HT-29 (cell line): ENCODE measurements at places on chromosomes 3 and 15.

DNA sequence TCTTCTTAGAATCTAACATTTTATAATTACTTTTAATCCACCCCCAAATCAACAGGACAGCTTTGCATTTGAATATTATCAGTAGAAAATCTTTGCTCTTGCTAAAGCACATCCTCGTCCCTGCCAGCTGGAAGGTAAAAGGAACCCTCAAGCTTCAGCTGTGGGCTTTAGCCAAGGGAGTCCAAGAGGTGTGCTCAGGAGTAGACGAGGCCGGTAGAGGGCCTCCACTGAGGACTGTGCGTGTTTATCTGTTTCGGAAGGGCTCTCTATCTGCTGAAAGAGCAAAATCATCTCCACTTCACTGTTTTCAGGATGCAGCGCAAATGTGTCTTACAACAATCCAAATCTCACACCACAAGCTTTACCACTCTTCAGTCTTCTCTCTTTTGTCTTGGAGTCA is 257.4 kb upstream of the IL12A start:
- DNase-seq, result no peak

DNA sequence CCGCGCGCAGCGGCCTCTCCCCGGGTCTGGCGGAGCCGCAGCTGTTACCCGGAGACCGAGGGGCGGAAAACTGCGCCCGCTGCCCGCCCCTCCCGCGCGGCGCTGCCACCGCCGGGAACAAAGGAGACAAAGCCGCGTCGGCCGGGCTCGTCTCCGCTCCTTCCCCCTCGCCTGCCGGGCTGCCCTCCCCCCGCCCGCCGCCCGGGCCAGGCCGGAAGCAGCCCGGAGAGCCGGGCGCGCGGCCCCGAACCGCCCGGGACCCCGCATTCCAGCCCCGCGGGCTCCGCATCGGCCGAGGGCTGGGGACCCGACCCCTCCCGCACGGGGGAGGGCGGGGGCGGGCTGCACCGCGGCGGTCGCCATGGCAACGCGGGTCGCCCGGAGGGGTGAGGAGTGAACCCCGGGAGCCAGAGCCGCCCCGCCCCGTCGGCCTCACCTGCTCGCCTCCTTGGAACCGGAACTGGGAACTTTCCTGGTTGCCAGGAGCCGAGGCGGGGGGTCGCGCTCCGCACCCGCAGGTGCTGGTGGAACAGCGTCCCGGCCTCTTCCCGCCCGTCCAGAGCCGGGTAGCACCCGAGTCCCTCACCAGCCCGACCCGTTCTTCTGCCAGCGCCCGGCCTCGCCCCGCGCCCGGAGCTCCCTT is 448 bp downstream of the PLXNB1 start:
- peak; percentile 77 for DNase-seq

GRCh38 chr3:101998256-101998926 is 149.1 kb downstream of the NFKBIZ start:
- DNase-seq, result no peak

DNA sequence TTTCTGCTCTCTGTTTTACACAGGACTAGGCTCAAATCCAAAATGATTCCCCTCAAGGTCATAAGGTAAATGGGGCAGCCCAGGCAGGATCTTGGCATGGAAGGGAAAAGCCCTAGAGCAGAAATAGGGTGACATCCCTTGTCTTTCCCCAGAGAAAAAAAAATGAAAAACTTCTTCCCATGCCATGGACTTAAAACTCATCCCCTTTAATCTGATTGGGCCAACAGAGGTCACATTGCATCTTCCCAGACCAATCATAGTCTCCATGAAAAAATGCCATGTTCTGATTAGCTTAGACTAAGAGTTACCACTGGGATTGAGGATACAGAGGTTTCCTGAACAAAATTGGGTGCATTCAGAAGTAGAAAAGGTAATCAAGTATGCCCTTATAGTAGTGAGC is 241.3 kb upstream of the LRTM1 start:
- DNase-seq, result no peak

DNA sequence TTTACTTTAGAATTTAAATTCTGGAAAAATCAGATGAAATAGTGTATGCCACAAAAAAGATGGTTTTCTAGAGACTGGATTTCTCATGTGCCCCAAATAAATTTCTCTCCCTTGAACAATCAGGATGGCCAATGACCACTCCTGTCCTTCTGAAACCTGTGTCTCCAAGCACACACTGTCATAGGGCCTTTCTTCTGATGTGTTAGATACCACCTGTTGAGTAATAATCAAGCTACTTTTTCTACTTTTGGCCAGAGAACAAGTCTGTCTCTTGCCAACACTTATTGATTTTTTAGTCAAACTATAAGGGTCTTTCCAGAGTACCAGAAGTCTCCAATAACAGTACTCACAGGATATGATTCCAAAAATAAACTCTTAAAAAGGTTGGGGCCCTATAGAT is 16.1 kb upstream of the TFG start:
- DNase-seq, result no peak

- no peak for DNase-seq
Observed at GRCh38 chr3:77303955-77304699, 264.2 kb downstream of the ROBO2 start.

DNA sequence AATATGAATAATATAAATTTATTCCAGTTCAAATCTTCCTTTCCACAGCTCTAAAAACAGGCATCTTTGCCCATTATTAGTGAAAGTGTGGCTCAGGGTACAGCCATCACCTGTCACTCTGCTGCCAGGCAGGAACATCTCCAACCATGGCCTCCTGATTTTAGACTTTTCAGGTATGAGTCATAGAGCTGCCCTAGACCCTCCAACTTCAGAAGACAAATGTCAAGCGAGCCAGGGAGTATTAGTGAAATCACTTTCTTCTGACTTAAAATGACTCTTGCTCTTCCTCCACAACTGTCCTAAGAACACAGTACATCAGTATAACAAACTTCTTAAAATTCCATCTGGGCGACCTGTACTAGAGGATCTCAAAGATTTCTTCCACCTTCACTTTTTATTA is 78.1 kb upstream of the AKAP13 start:
- DNase-seq, result no peak

- DNase-seq, result no peak
Observed at GRCh38 chr3:6062261-6063187, 798.4 kb upstream of the GRM7 start.

- no peak for DNase-seq
Observed at GRCh38 chr15:101206176-101206591, 45.7 kb downstream of the CHSY1 start.

GRCh38 chr3:178155521-178155920 is 380.7 kb upstream of the KCNMB2 start:
- DNase-seq, result no peak

GRCh38 chr3:177145954-177146353 is 51.3 kb downstream of the TBL1XR1 start:
- no peak for DNase-seq

DNA sequence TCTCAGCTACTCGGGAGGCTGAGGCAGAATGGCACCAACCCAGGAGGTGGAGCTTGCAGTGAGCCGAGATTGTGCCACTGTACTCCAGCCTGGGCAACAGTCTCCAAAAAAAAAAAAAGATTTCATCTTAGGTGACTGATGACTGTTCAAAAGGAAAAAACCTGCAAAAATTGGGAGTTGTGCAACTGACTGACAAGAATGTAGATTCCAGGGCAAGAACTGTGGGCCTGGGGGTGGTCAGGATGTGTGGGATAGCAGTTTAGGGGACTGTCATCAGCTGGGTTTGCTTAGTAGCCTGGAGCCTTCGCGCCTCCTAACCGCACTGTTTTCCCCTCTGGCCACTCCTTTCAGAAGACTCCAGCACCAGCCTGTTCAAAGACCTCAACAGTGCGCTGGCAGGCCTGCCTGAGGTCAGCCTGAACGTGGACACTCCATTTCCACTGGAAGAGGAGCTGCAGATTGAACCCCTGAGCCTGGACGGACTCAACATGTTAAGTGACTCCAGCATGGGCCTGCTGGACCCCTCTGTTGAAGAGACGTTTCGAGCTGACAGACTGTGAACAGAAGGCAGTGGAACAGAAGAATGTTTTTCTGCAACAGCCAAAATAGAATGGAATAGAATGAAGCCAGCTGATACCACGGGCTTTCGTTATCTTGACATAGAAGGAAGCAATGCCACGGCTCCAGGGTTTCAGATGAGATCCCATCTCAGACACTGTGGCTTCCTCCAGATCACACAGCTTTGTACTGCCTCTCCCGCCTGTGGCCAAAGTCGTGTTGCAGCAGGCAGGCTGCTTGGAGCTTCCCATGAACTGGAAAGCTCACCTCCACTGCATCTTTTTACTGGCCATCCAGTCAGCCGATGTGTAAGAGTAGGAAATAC is 75.3 kb upstream of the BLM start:
- DNase-seq, result no peak

DNA sequence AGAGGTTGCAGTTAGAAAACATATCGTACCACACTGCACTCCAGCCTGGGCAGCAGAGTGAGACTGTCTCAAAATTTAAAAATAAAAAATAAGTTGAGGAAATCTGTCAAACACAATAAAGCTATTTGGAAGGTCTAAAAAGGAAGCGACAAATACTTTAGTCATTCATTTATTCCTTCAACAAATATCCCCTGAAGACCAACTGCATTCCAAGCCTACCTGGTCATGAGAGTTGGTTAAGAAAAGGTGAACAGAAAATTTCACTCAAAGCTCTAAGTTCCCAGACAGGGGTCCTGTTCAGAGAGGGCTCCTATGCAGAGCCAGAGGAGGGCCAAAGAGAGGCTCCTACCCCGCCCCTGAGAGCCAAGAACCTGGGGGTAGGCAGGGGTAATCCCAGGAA is 15.4 kb upstream of the PRKAR2A start:
- DNase-seq, result no peak

- no peak for DNase-seq
Observed at GRCh38 chr3:196428041-196428440, 4.2 kb downstream of the UBXN7 start.

DNA sequence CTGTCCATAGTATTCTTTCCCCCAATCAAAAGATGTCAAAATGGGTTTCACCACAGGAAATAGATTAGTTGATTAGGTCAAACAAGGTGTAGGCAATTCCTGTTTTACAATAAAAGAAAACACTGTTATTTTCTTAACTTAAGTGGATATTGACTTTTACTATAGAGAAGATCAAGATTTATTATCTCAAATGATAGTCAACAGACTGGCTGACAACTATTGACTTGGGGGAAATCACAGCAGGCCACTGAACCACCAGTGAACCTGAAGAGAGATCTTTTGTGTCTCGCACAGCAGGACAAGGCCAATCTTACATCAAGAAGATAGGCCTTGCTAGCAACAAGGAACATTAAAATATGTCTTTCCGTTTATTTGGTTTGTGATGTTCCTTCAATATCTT is 1187.6 kb downstream of the SI start:
- no peak for DNase-seq

- no peak for DNase-seq
Observed at GRCh38 chr3:111373861-111374260, 168.1 kb upstream of the CD96 start.

GRCh38 chr3:112974178-112974517 is 755 bp downstream of the CD200R1 start:
- DNase-seq, result no peak

DNA sequence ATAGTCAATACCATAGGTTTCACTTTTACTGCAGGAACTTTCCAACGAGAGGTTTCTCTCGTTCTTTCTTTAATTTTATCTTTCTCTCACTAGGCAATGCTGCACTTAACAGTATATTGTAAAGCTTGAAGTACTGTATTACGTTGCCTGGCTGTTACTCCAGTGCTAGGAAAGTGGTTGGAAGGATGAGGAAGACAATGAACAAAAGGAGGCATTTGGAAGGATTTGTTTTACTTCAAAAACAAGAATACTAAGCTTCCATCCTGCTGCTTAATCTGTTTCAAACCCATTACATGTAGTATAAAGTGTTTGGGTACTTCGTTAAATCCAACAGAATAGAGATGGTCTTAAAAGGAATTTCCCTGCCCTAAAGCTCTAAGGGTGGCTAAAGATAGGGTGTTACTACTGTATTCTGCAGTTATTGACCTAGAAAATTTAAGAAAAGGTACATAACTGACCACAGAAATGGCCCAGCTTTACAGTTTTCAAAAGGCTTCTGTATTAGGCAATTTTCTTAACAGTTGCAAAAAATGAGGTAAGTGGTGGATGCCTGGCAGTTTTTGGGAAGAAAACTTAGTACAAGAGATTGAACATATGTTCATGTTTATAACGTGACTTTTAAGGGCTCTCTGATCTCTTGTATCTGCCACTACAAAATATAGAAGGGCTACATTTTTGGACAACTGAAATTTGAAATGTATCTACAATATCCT is 785 bp upstream of the IFT57 start:
- no peak for DNase-seq

- no peak for DNase-seq
Observed at GRCh38 chr3:47016934-47017435, 37.5 kb downstream of the NBEAL2 start.

DNA sequence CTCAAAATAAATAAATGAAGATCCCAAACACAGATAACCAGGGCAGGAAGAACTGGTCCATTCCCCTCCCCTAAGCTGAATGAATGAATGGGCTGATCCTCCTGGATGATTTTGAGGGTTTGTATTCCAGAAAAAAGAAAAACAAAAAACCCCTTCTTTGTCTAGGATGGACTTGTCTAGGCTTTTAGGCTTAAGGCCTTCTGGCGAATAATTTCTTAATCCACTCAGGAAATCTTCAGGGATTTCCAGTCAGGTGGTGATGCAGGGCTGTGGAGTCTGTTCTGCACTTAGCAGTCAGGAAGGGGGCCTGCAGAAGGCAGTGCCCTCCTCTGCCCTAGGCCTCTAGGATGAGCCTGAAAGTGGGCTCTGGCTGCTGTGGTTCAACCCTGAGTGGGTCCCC is 52.1 kb downstream of the BDH1 start:
- no peak for DNase-seq

DNA sequence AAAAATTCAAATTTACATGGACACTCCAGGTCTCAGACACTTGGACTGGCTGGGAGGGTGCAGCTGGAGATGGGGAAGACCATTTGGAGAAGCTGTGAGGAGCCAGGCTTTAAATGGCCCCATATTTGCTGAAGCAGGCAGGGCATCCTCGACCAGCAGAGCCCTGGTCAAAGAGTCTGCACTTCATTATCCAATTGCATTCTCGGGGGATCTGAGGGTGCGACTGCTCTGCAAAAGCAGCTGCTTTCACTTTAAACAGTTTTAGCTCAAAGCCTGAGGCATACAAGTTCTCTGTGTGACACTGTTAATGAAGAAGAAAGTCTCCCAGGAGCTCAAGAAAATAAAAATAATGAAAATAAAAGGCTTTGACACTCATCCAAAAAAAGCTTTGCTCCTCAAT is 98.0 kb upstream of the SLC25A36 start:
- no peak for DNase-seq

DNA sequence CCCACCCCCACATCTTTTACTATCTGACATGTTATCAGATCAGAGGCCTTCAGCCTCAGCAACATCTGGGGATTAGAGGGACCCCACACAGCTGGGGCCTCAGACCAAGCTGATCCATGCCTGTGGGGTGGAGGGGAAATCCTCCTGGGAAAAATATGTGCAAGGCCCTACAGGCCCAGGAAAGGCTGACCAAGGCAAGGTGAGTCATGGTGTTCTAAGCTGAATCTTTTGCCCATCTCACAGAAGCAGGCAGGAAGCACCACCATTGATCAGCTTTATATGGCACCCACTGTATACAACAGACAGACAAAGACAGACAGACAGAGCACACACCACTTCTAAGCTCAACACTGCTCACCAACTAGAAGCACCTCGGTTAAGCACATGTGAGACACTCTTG is 12.4 kb upstream of the PARP6 start:
- no peak for DNase-seq
